ENCODE measurements at places on chromosomes 13 and 19. TPM values are rescaled to one million over a fixed set of nuclear protein-coding genes. Genes with fewer than 3 reads are reported as not detected.

GRCh38 chr13:24251525-24251924 is 57.9 kb upstream of the C1QTNF9 start:
- DNase-seq: no peak

- no peak for DNase-seq
Observed at GRCh38 chr19:32537580-32537979, 43.4 kb upstream of the PDCD5 start.

- no peak for DNase-seq
Observed at GRCh38 chr19:42532891-42533290, 4.6 kb upstream of the CEACAM1 start.

GRCh38 chr13:51848674-51849073 is 3.7 kb upstream of the TMEM272 start:
- no peak for DNase-seq

Gene POU2F2
- polyA plus RNA-seq: 1.1 TPM

- DNase-seq: no peak
Observed at GRCh38 chr13:106899442-106899841, 331.5 kb upstream of the ARGLU1 start.

Gene POSTN
- polyA plus RNA-seq: 2,248 TPM

DNA sequence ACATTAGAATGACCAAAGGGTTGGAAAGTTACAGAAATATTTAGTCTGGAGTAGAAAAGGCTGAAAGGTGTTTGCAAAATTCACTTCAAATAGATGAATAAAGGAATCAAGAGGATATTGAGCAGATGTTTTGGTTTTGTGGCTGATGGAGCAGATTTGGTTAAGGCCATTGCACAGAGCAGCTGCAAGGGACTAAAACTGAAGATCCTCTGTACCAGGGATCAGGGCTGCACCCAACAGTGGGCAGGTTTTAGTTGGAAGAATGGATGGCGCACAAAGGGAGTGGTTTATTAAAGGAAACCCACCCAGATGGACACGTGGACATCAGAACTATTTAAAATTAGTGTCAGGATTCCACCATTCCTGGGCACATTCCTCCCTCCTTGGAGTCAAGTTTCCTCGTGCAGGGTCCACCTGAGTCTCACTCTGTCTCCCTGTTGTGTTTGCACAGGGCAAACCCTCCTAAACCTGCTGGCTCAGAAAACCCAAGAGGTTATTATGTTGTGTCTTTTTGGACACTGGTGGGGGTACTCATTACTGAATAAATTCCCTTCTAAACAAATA is 9.2 kb upstream of the UBAC2 start:
- no peak for DNase-seq

DNA sequence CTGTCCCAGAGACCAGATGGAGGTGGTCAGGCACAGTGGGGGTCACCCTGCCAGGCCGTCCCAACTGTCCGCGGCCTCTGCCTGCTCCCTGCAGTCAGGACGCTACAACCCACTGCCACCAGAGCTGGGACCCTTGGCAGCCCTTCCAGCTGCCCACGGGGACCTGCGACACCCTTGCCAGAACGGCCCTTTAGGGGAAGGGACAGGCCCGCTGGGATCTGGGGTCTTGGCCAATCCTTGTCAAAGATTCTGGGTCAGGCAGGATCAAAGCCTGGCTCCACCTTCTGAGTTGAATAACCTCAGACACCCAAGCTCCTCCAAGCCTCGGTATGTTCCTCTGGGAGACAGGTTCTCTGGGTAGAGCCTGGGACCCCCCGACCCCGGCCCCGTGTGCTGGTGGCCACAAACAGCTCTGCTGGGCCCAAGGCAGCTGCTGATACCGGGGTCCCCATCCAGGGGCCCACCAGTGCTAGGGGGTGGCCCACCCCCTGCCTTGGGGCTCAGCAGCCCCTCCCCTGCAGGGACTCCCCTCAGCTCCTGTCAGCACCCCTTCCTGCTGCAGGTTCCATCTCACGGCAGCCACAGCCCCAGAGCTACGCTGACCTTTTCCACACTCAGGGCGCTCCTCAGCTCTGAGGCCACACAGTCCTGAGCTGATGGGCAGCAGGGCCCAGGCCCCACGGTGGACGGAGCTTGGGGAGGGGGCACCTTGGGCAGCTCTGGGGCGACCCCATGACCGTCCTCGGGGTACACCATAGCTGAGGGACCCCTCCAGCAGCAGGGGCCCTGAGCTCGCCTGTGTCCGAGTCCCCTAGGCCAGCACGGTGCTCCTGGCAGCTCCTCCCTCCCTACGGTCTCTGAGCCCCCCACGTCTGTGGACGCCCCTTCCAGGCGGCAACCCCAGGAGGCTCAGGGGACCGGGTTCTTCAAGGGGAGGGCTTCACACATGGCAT is 18.4 kb downstream of the SBNO2 start:
- no peak for DNase-seq

DNA sequence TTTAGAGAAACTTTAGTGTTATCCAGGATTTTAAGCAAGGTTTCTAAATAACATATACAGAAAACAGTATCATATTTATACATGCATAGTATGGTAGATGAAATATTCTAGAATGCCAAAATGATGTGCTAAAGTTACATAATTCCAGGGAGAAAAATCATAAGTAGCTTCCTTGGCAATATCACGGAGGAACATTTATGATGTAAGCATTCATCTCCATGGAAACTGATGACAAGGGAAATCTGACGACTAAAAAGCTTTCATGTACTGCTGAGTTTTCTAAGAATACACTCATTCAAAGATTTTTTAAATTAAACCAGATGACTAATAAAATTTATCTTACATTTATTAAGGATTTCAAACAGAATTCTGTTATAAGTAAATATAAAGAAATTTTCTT is 4.7 kb downstream of the TEX30 start:
- peak; percentile 12 for DNase-seq

GRCh38 chr13:33072282-33072681 is 56.1 kb downstream of the KL start:
- no peak for DNase-seq

- DNase-seq: no peak
Observed at GRCh38 chr13:104315606-104316005, 1249.4 kb upstream of the SLC10A2 start.

- no peak for DNase-seq
Observed at GRCh38 chr13:40640845-40641458, 25.5 kb downstream of the FOXO1 start.

GRCh38 chr19:18677156-18677555 is 6.3 kb upstream of the CRTC1 start:
- no peak for DNase-seq

- no peak for DNase-seq
Observed at GRCh38 chr19:58395979-58396627, 647 bp downstream of the RNF225 start.

- no peak for DNase-seq
Observed at GRCh38 chr19:6766357-6767080, 716 bp downstream of the SH2D3A start.

GRCh38 chr13:24625870-24626849 is 54.0 kb upstream of the ATP12A start:
- DNase-seq: no peak

GRCh38 chr13:68676513-68677115 is 1431.0 kb upstream of the ATXN8OS start:
- no peak for DNase-seq

Gene ZNF14
- polyA plus RNA-seq: 5.5 TPM

DNA sequence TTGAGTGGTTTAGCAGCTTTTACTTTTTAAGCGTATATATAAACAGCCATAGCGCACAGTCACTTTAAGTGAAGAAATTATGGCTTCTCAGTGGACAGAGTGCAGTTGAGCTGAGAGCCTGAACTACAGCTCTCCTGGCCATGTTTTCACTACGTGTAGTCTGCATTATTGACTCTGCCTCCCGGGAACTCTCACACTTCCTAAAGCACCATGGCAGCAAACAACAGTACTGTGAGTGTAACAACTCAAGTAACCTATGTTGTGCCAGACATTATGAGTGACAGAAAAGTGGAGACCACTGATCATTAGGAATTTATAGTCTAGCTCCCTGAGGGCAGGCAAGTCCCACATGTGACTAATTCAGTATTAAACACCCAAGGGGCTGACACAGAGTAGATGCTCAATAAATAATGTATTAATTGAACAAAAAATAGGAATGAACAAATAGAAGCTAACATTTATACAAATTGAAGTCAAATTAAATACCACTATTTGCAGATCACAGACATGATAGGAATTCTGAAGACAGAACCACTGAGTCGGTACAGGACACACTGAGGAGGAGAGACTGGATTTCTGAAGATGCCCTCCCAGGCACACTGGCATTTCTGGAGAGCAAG is 19.7 kb downstream of the EFNB2 start:
- no peak for DNase-seq

- no peak for DNase-seq
Observed at GRCh38 chr19:44202470-44202869, 9.9 kb upstream of the ZNF227 start.

- no peak for DNase-seq
Observed at GRCh38 chr19:4868286-4868834, 893 bp upstream of the PLIN3 start.

- peak; percentile 36 for DNase-seq
Observed at GRCh38 chr13:23500849-23501248, 67.3 kb upstream of the SACS start.

Gene SLC25A42
- polyA plus RNA-seq: 10.2 TPM

DNA sequence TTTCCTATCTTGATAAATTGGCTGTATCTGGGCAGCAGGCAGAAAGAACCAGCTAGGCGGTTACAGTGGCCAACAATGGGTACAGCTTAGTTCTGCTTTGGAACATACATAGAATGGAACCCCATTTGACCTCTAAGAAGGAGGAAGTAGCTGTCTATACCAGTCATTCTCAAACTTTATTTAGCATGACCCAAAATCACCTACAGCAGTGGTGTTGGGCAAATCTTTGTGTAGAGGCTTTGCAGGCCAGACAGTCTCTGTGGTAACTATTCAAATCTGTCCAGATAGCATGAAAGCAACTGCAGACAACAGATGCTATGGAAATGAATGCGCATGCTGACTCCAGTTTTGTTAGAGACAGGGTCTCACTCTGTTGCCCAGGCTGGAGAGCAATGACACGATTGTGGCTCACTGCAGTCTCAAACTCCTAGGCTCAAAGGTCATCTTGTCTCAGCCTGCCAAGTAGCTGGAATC is 12.0 kb upstream of the KCNC3 start:
- DNase-seq: no peak

- DNase-seq: no peak
Observed at GRCh38 chr13:19991531-19991930, 33.0 kb downstream of the ZMYM2 start.

Gene MARCHF2
- 11.6 TPM for polyA plus RNA-seq

GRCh38 chr19:39916851-39917396 is 17.5 kb downstream of the FCGBP start:
- no peak for DNase-seq

GRCh38 chr13:45748941-45749759 is 47.0 kb downstream of the CBY2 start:
- DNase-seq: no peak

DNA sequence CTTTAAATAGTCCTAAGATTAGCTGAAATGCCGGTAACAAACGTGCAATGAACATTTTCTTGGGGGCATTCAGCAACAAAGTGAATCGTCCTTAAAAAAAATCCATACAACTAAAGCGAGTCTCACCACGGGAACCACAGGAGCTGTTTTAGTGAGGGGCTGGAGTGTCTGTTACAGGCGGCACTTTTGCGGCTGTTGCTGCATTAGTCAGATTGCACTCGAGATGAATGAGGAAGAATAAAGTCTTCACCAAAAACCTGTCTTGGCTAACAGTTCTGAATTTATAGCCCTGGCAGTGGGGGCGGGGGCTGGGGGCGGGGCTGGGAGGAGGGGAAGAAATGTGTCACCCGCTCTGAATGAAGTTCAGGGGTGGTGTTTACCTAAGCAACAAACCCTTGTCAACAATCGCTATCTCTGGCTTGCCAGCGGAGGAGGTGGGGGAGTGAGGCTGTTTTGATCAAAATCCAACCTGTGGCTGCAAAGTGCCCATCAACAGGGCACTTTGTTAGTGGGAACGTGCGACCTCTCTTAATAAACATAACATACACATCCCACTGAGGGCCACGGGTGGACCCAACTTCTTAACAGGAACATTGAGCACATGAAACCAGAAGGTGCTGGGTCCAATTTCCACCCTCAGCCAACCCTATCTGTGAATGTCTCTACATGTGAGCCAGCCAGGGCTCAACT is 44.5 kb downstream of the RFX2 start:
- peak; percentile 52 for DNase-seq

DNA sequence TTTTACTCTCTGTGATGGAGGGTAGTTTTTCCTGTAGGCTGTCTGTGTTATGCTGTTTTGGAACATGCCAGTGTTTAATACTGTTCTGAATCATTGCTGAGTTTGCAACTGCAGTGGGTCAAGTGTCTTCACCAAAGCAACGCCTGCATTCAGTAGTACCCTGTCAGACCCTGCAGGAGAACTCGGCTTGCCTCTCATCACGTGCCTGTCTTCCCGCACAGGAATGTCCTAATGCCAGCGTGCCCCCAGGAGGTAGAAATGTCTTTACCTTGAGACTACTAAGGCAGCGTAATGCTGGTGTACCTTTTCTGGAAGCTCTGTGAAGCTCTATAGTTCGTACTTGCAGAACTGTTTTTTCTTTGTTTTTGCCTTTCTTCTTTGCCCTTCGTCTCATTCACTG is 42.3 kb downstream of the POLR1D start:
- DNase-seq: no peak
